Hematopoietic multipotent progenitor cell treated with erythropoietin and hydrocortisone succinate and interleukin-3 and kit ligand, for 8 days (in vitro differentiated cells): ENCODE measurements at places on chromosomes 11 and 22.
A peak's percentile ranks its signal among the peaks of the same experiment; 100 is the strongest.

- DNase-seq: no peak
Observed at GRCh38 chr11:116262370-116262769, 510.4 kb downstream of the BUD13 start.

DNA sequence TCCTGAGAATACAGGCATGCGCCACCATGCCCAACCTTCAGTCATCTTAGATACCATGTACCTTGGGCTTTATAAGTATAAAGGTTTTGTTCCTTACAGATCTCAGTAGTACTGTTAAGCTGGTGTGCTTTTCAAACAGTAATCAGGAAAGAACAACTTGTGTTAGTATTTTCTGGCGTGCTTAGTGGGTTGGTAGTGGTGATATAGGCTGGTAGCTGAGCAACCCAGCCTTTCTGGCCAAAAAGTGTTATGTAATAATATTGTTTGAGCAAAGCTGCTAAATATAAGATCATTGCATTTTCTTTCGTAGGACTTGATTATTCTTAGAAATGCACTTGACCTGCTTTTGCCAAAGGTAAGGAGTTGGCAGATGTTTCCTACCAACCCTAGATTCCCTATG, 6.5 kb downstream of the ADSL start:
- no peak for DNase-seq

DNA sequence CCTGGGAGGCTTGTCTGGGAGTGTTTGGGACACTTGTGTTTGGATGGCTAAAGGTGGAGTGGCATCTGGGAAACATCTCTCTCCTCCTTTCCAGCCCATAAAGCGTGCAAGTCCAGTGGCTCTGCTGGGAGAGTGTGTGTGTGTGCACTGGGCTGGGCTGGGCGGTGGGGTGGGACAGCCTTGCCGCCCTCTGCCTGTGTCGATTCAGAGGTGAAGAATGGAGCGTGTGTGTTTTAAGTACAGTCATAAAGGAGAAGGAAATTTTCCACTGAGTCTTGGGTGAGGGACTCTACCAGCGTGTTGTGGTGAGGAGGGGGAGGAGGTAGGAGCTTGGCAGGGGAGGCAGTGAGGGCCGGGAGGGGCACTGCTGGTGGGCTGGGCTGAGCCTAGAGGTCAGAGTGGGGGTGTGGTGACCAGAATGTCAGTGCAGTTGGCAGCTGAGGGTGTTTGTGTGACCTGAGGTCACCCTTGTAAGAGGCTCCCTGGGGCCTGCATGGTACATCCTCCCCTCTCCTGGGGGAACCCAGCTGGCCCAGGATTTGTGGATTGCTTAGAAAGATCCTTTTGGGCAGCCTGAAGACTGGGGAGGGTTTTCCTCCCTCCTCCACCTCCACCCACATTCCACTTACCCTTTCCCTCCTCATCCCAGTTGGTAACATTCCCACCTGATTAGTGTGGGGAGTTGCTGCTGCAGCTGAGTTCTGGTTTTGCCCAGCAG, 1.7 kb downstream of the TIMP3 start:
- DNase-seq: peak; percentile 26

DNA sequence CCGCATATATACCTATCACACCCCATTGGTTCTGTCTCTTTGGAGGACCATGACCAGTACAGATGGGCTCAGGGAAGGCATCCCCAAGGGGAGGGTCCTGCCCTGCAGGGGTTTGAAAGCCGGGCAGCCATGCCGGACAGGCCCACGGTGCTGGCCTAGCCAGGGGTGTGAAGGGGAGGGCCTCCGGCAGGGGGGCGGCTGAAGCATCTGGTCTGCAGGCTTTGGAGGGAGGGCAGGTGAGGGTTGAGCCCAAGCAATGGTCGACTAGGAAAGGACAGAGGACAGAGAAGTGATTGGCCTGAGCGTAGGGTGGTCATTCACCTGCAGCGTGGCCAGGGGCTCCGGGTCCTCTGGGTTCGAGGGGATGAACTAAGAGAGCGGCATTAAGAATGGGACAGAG, 11.2 kb upstream of the CTSD start:
- DNase-seq: no peak

GRCh38 chr11:130561441-130561881, 113.0 kb downstream of the ADAMTS15 start:
- DNase-seq: peak; percentile 10

GRCh38 chr11:125807909-125808308, 20.0 kb downstream of the PATE3 start:
- DNase-seq: no peak

- DNase-seq: no peak
Observed at GRCh38 chr11:126603486-126603885, 248.0 kb downstream of the ST3GAL4 start.

GRCh38 chr11:79113054-79113690, 327.7 kb downstream of the TENM4 start:
- no peak for DNase-seq

- no peak for DNase-seq
Observed at GRCh38 chr11:111082664-111083063, 162.9 kb upstream of the POU2AF2 start.
